HCT116 (cell line): ENCODE measurements at places on chromosomes 13 and 19. TPM values are rescaled to one million over a fixed set of nuclear protein-coding genes. Genes with fewer than 3 reads are reported as not detected.

The SRRM5 gene
- not detected for total RNA-seq

The VSTM2B gene
- total RNA-seq, result not detected

The ZFP36 gene
- 131 TPM for total RNA-seq

The ADGRE3 gene
- total RNA-seq, result not detected

The MICOS13 gene
- total RNA-seq, result 61.6 TPM

The PSG1 gene
- total RNA-seq, result not detected

The SIAH3 gene
- not detected for total RNA-seq

The ZNF576 gene
- total RNA-seq, result 11.2 TPM

The BRSK1 gene
- total RNA-seq, result 33.3 TPM

The KRTDAP gene
- 0.74 TPM for total RNA-seq

The SHISA7 gene
- total RNA-seq, result not detected

The ZNF780A gene
- total RNA-seq, result 18.9 TPM

The CFAP97D2 gene
- total RNA-seq, result not detected

GRCh38 chr13:109333893-109334651 lies 452.3 kb downstream of the IRS2 start:
- DNase-seq, result no peak

DNA sequence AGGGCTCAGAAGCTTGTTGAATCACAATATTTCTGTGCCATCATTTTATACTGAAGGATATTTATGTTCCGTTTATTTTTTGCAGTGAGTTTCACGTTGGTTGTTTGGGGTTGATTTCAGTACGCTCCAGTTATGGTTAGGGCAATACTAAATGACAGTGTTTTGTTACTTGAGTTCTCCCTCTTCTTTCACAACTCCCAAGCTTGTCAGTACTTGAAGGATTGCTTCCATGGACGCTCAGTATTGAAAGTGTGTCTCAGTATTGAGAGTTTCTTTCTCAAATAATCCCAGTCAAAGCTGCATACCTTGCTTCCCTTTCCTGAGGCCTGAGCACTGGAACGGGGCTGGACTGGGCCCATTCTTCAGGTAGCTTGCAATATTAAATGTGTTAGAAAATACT lies 38.9 kb downstream of the LACC1 start:
- no peak for DNase-seq

- DNase-seq, result no peak
These were observed 12.5 kb downstream of the APBA3 start for GRCh38 chr19:3748965-3749364.

DNA sequence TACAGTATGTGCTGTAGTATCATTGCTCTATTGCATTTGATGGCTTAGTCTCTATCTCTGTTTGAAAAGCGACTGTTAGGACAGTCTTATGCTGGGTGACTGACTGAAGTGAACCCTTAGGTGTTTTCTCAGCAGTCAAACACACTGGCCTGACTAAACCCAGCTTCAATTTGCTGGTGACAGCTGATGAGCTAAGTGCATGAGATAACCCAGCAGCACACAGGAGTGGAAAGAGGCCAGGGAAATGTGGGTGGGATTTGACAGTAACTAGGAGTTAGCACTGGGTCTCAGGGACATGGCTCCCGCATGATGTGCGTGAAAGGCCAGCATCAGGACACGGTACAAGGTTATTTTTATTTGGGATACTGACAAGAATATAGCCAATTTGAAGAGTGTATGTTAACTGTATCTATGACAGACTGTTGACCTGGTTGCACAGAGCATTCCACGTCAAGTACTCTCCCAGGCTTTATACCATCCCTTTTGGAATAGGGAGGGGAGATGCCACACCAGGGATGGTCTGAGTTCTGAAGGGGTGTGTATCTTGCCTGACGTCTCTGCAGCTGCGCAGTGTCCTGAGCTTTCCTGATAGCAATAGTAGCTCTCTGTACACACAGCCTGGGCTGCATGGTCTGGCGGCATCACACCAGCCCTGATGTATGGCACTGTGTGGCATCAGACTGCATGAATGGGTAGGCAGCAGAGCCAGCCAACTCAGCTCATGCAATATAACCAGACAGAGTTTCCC lies 144.8 kb downstream of the FLT1 start:
- no peak for DNase-seq

DNA sequence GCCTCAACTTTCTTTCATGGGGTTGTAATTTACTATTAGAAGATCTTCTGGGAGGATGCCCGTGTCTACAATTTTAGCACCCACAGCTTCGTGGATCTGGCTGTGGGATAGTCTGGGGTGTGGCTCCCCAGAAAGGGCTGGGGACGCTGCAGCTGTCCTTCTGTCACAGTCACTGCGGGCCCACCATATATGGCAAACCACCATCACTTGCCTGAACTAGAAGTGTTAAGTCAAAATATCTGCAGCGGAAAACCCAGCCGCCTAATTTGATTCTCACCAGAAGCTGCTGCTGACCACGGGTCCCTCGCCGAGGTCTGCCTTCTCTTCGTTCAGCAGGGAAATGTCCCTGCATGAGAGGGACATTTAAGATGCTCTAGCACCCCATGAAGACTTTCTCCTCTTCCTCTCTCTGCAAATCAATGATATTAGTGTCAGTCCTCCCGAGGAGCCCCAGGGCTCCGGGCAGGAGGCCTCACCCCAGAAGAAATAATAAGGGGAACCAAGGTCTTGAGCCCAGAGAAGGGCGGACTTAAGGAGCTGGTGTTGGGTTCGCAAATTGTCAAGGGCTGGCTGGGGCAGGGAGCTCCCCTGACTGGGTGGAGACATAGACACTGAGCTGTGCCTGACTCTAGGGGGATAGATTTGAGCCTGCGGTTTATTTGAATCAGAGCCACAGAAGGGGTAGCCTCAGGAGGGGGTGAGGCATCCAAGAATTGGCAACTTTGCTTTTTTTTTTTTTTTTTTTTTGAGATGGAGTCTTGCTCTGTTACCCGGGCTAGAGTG lies 3.0 kb upstream of the MATK start:
- no peak for DNase-seq

DNA sequence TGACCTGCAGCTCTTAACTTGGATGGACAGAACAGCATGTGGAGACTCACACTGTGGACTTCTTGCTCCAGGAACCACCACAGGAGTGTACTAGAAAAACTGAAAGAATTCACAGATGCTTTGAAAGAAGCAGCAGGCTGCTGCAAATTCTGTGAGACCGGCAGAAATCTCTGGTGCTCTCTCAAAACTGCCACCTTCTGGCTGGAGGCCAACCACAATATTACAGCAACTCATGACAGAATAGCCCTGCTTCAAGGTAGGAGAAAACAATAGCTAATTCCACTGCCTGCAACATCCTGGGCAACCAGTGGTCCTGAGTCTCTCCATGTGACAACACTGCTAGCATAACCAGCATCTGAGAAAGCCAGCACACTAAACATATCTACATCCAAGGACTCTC lies 26.9 kb downstream of the CDK8 start:
- DNase-seq, result no peak

GRCh38 chr13:65633806-65634205 lies 1596.3 kb downstream of the PCDH9 start:
- no peak for DNase-seq

GRCh38 chr19:10983026-10983425 lies 22.2 kb downstream of the SMARCA4 start:
- no peak for DNase-seq

DNA sequence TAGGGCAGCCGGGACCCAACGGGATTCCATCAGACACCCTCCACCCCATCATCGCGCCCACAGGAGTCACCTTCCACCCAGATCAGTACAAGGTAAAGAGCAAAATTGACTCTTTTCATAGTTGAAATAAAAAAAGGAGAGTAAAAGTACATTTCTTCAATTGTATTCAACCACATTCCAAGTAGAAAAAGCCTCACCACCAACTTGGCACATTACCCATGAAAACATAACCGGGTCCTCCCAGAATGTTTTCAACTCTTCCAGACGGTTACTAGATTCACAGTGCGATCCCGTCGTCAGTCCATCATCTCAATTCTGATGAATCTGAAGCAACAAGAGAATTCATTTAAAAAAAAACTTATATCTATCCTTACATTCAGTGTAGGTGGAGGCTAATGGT lies 125.2 kb downstream of the RAB20 start:
- no peak for DNase-seq

- no peak for DNase-seq
These were observed 28.0 kb downstream of the TSSK6 start for GRCh38 chr19:19487077-19487949.

- DNase-seq, result peak; percentile 39
These were observed 396.9 kb upstream of the SLITRK5 start for GRCh38 chr13:87274209-87274819.

GRCh38 chr19:44645407-44646048 lies 1.8 kb downstream of the PVR start:
- no peak for DNase-seq

- DNase-seq, result no peak
These were observed 87.8 kb downstream of the LMO7 start for GRCh38 chr13:75723901-75724300.

GRCh38 chr19:13929956-13930355 lies 8.3 kb downstream of the PODNL1 start:
- DNase-seq, result no peak

GRCh38 chr19:16880884-16881554 lies 7.8 kb upstream of the F2RL3 start:
- DNase-seq, result no peak

DNA sequence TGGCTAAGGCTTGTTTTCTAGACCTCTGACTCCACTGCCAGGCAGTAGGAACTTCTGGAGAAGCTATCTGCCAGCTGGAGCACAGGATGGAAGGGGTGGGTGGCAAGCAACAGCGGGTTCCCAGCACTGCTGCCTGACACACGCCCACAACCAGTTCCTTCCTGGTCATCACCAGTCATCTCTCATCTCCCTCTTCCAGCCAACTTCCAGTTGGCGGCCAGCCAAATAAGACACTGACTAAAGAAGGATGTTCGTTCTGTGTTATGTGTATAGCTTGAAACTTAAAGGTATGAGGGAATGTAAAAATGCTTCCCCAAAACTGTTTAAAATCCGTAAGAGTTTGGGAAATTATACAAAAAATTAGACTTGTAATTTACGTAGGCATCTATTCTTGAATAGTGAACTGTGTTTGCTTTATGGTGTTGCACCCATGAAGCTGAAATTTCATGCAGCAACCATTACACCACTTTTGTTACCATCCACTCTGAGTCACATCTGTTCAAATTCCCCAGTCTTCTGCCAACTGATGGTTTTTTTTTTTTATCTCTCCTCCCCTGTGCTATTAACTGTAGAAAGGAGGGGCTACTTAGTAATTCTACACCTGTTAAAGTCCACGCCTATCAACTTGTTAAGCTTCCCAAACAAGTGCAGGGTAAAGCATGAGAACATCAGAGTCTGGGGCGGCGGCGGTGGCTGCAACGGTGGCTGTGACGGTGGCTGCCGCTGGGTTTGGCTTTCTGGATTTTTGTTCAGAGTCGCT lies 86.2 kb upstream of the FRY start:
- DNase-seq, result no peak

- no peak for DNase-seq
These were observed 156.9 kb downstream of the STK24 start for GRCh38 chr13:98419786-98420553.
